ENCODE measurements at places on chromosomes 3 and 15.

GRCh38 chr3:152097770-152098169 lies 171.0 kb upstream of the MBNL1 start:
- no peak for DNase-seq

GRCh38 chr3:10322352-10322710 lies 1.4 kb upstream of the SEC13 start:
- no peak for DNase-seq

DNA sequence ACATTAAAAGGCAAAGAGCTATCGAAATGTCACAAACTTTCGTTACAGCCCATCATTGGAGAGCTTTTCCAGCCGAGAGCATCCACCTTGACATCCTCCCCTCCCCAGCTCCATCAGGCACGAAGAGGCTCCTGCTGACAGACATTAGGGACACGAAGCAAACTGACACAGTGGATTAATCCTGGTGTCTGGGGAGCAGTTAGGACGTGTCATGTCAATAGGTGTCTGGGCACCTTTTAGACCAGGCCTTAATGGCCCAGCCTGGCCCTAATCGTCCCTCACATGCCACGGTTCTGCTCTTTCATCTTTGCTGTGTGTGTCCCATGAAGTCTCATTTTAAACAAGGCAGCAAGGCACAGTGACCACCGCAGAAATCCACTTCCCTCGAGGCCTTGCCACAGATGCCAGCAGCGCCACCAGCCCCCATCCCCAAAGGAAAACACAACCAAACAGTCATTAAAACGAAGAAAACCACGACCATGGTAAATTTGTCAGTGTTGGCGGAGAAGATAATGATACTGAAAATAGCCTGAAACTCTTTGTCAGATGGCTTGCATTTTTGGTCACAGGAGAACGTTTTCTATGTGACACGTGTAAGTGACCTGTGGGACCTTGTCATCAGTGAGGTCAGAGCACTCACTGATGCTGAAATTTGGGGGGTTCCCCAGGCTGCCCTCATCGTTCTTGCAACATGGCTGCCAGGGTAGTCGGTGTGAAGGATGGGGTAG lies 16.3 kb upstream of the PCSK6 start:
- DNase-seq, result no peak

DNA sequence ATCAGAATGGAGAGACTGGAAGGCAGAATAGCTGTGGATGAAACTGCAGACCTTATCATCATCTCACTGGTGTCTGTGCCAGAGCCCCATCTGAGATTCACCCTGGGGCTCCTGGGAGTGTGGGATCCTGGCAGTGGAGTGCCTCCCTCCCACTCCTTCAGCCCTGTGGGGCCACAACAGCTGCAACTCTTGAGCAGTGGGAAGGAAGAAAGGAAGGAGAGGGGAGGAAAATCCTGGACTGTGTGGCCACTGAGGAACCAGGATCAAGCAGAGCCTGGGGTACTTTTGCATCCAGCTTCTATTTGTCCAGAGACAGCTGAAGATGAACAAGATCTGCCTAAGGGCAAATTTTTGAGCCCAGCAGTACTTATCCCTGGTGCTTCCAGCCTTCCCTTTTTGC lies 13.1 kb upstream of the ALDH1A2 start:
- no peak for DNase-seq

All from T-helper 9 cell (primary cell).